ENCODE measurements at places on chromosomes 1 and 21. TPM values are rescaled to one million over a fixed set of nuclear protein-coding genes. Genes with fewer than 3 reads are reported as not detected.

ANKRD65 gene
- 15.5 TPM for total RNA-seq

TNFRSF9 gene
- under 0.01 TPM for total RNA-seq

DCST2 gene
- total RNA-seq, result 1.8 TPM

ADORA1 gene
- 21.1 TPM for total RNA-seq

- H3K27me3 ChIP-seq, result no peaks in the 10 kb centered on the region
- H3K4me3 ChIP-seq, result no peak overlapping the region
- H3K36me3 ChIP-seq, result peaks cover 8% of the 10 kb centered on the region
- H3K27ac ChIP-seq, result no peak overlapping the region
- peaks cover 27% of the 10 kb centered on the region for H3K4me1 ChIP-seq
These were observed 1.5 kb downstream of the MED8 start for GRCh38 chr1:43387976-43388599.

GRCh38 chr1:50974618-50974935, 4.5 kb downstream of the CDKN2C start:
- no peaks in the 10 kb centered on the region for H3K36me3 ChIP-seq
- DNase-seq, result no peak
- no peaks in the 10 kb centered on the region for H3K27me3 ChIP-seq
- no peak overlapping the region for H3K4me3 ChIP-seq
- peaks cover 17% of the 10 kb centered on the region for H3K4me1 ChIP-seq

DNA sequence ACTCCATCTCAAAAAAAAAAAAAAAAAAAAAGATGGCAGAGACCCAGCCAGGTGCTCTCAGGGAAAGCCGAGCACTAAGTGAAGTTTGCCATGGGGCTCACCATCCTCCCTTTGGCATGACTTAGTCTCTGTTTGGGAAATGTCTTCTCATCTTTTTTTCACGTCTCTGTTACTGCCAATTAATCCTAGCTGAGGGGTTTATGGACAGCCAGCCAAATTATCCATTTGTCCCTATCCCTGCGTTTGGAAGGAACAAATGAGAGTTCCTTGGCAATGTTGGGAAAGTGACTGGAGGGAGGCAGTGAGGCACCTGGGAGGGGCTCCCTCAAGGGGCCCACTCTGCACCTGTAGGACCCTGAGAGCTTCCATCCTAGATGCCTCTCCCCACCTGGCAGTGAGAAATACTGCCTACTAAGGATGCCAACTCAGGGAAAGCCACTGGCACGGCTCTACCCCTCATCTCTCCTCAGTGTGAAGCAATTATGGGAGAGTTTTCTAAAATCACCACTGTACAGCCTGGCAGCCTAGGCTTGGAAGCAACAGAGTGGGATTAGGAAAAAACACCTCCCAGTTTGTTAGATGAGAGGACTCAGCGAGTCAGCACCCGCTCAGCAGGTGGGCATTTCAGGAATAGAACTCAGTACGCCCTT, 19.8 kb upstream of the SLC2A7 start:
- no peaks in the 10 kb centered on the region for H3K4me1 ChIP-seq
- DNase-seq, result no peak
- no peak overlapping the region for H3K4me3 ChIP-seq
- H3K36me3 ChIP-seq, result no peaks in the 10 kb centered on the region
- no peak overlapping the region for H3K27ac ChIP-seq
- H3K27me3 ChIP-seq, result no peaks in the 10 kb centered on the region

DNA sequence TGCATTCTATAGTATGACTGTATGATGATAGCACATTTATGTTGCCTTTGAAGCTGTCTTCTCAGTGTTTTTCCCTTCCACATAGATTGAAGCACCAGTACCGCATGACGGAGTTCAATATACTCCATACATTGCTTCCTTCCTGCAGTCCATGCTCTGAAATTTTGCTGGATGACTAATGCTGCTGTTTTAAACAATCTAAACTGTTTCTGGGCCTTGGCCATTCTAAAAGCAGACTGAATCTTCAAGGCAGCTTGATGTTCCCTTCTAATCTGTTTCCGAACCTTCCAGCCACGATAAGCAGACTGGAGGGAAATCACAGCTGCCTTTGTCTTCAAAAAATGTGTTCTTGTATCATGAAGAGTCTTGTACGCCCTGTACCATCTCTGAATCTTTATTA, 36.2 kb upstream of the F13B start:
- H3K27ac ChIP-seq, result no peak overlapping the region
- no peaks in the 10 kb centered on the region for H3K27me3 ChIP-seq
- H3K4me1 ChIP-seq, result no peaks in the 10 kb centered on the region
- no peak overlapping the region for H3K4me3 ChIP-seq

- H3K4me3 ChIP-seq, result no peak overlapping the region
- H3K27ac ChIP-seq, result peak overlapping the region; percentile 88
- H3K27me3 ChIP-seq, result no peaks in the 10 kb centered on the region
- no peaks in the 10 kb centered on the region for H3K36me3 ChIP-seq
- peak; percentile 56 for DNase-seq
These were observed 15.1 kb upstream of the EDN2 start for GRCh38 chr1:41499591-41499990.

- no peaks in the 10 kb centered on the region for H3K27me3 ChIP-seq
- no peak overlapping the region for H3K27ac ChIP-seq
- H3K4me1 ChIP-seq, result peaks cover 3% of the 10 kb centered on the region
- no peaks in the 10 kb centered on the region for H3K36me3 ChIP-seq
These were observed 8.1 kb upstream of the TADA1 start for GRCh38 chr1:166884040-166884642.

- H3K36me3 ChIP-seq, result peaks cover 1% of the 10 kb centered on the region
- H3K4me3 ChIP-seq, result no peak overlapping the region
- DNase-seq, result no peak
- no peaks in the 10 kb centered on the region for H3K27me3 ChIP-seq
- H3K27ac ChIP-seq, result no peak overlapping the region
- H3K4me1 ChIP-seq, result no peaks in the 10 kb centered on the region
These were observed 150.5 kb downstream of the RPS6KC1 start for GRCh38 chr1:213201380-213202155.

GRCh38 chr1:159889202-159889601, 10.8 kb downstream of the CFAP45 start:
- no peaks in the 10 kb centered on the region for H3K4me1 ChIP-seq
- no peaks in the 10 kb centered on the region for H3K36me3 ChIP-seq
- H3K27ac ChIP-seq, result no peak overlapping the region
- no peaks in the 10 kb centered on the region for H3K27me3 ChIP-seq
- no peak overlapping the region for H3K4me3 ChIP-seq

DNA sequence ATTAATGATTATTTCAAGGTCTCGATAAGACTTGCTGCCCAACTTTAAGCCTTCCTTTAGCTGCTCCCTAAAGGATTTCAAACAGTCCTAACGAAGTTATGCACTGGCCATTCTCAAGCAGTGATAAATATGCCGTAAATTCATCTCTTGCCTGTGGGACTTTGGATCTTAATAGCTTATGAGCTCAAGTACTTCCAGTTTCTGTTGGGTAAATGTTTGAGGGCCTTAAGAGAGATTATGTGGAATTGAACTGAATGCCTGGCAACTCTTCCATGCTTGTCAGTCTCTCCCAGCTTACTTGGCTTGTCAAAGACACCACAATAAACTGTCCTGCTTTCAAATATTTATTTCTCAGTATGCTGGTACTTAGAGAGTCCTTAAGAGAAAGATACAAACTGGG, 3.5 kb upstream of the OR10J4 start:
- H3K4me1 ChIP-seq, result no peaks in the 10 kb centered on the region
- H3K4me3 ChIP-seq, result no peak overlapping the region
- DNase-seq, result no peak
- no peak overlapping the region for H3K27ac ChIP-seq
- H3K36me3 ChIP-seq, result no peaks in the 10 kb centered on the region
- H3K27me3 ChIP-seq, result no peaks in the 10 kb centered on the region

DNA sequence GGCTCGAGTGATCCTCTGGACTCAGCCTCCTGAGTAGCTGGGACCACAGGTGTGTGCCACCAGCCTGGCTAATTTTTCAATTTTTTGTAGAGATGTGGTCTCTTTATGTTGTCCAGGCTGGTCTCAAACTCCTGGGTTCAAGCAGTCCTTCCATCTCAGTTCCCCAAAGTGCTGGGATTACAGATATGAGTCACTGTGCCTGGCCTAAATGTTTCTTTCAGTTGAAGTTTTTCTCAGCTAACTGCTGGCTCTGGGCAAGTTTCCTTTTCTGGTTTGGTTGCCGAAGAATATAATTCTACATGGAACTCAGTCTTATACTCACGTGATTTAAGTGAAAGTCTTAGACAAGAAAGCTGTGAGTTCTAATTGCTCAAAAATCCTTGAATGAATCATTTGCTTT, 57.0 kb downstream of the SASS6 start:
- DNase-seq, result no peak
- no peak overlapping the region for H3K27ac ChIP-seq
- H3K36me3 ChIP-seq, result peaks cover 13% of the 10 kb centered on the region

DNA sequence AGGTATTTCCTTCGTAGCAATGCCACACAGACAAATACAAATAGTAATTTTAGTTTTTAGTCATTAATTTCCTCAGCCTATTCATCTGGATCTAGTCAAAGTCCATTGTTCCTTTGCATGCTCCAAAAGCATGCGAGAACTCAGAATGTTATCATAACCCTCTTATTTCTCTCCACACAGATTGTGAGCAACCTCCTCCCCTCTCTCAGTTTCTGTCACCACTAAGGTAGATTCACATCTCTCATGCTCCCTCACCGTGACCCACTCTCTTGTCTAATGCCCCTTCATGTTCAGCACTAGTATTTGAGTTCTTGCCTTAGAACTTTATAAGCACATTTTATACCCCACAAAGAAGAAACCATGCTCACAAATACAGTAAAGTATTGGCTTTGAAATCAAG, 582.4 kb downstream of the PLA2G4A start:
- DNase-seq, result no peak
- H3K36me3 ChIP-seq, result no peaks in the 10 kb centered on the region
- H3K4me1 ChIP-seq, result no peaks in the 10 kb centered on the region
- no peak overlapping the region for H3K4me3 ChIP-seq
- H3K27me3 ChIP-seq, result no peaks in the 10 kb centered on the region

GRCh38 chr1:119286587-119287181, 81.9 kb upstream of the HAO2 start:
- no peak overlapping the region for H3K4me3 ChIP-seq
- no peak for DNase-seq
- no peaks in the 10 kb centered on the region for H3K27me3 ChIP-seq
- H3K4me1 ChIP-seq, result no peaks in the 10 kb centered on the region

DNA sequence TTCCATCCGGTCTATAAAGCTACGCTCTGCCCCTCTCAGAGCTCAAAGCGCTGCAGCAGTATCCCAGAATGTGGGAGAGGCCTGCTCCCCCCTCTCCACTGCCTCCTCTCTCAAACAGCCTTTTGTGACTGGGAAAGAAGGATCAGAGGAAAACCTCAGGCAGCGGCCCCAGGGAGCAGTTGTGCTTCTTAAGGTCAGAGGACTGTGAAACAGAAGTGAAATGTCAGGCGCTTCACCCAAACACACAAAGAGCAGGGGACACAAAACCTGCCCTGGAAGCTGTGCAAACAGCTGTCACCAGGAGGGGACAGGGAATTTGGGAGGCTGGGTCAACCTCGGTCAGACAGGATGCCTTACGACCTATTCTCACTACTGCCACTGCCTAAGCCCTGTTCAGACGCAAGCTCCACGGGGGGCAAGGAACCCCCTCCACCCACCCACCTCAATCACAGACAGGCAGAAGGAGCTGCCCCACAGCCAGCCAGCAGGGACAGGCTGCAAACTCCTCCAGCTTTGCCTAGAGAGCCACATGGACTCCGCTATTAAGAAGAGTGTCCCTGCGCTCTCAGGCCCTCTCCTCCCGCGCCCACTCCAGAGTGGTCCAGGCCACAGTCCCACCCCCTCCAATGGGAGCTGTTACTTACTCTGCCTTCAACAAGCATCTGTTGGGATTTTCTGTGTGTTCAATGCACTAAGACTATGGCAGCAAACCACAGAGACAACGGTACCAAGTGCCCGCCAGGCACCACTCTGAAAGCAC, 14.6 kb downstream of the SSBP3 start:
- H3K36me3 ChIP-seq, result no peaks in the 10 kb centered on the region
- no peak for DNase-seq
- no peak overlapping the region for H3K4me3 ChIP-seq
- H3K27ac ChIP-seq, result no peak overlapping the region
- peaks cover 15% of the 10 kb centered on the region for H3K4me1 ChIP-seq

- H3K4me3 ChIP-seq, result no peak overlapping the region
- H3K4me1 ChIP-seq, result peaks cover 18% of the 10 kb centered on the region
- no peaks in the 10 kb centered on the region for H3K36me3 ChIP-seq
- no peaks in the 10 kb centered on the region for H3K27me3 ChIP-seq
- H3K27ac ChIP-seq, result peak overlapping the region; percentile 28
- no peak for DNase-seq
These were observed 17.2 kb downstream of the VCAM1 start for GRCh38 chr1:100736746-100737145.

DNA sequence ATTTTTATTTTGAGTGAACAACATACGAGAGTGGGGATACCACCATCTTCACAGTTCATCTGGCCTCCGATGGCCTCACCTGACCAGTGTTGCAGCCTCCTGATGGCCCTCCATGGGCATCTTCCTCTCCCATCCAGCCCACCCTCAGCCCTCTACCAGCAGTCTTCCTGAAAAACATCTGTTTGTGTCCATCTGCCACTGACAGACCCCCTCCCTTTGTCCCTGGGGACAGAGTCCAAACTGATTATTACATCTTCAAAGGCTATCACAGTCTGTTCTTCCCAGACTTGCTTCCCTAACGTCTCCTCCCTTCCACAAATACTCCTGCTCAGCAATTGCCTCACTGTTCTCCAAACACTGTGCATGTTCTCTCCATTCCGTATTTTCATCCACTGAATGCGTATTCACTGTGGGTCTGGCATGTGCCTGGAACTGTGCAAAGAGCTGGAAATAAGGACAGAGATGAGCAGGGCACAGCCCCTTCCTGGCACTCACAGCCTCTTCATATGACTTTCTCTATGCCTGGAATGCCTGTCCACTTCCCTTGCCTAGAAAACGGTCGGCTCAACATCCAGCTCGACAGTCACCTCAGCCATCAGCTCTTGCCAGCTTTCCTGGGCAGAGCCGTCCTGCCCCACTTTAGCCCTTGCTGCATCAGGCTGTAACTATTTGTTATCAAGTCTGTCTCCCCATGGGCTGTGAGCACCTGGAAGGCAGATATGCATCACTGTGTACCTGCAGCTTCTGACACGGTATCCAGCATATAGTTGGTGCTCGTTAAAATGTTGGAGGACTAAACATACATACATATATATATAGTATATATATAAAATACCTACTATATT, 8.3 kb upstream of the ATF3 start:
- no peak for DNase-seq
- H3K36me3 ChIP-seq, result no peaks in the 10 kb centered on the region
- no peaks in the 10 kb centered on the region for H3K27me3 ChIP-seq
- no peak overlapping the region for H3K4me3 ChIP-seq
- H3K4me1 ChIP-seq, result peaks cover 6% of the 10 kb centered on the region

GRCh38 chr1:15201849-15202551, 45.0 kb upstream of the FHAD1 start:
- no peaks in the 10 kb centered on the region for H3K27me3 ChIP-seq
- peak; percentile 95 for DNase-seq

DNA sequence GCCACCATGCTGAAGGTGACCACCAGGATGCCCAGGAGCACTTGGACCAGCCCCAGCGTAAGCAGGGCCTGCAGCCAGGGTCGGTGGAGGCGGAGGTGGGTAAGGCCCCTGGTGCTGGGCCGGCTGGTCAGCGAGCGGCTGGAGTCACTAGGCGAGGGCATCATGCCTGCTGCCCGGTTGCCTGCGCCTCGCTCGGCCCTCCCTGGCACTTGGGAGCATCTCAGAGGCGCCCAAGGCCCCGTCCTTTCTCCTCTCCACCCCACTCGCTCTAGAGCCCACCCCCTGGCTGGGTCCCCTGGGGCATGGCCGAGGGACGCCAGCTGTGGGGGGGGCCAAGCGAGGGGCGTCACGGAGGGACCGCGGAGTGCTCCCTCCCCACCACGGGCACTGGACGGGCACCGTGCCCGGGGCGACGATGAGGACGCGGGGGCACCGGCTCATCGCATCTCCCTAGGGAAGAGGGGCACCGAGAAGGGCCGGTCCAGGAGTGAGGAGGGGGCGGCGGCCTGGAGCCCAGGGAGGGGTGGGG, 505 bp downstream of the ENTREP3 start:
- H3K27ac ChIP-seq, result peak overlapping the region; percentile 85
- peaks cover 35% of the 10 kb centered on the region for H3K4me1 ChIP-seq
- DNase-seq, result peak; percentile 32
- peak overlapping the region; percentile 59 for H3K4me3 ChIP-seq

Data from body of pancreas (tissue), 4 donors.